ENCODE measurements at places on chromosomes 4 and X. TPM values are rescaled to one million over a fixed set of nuclear protein-coding genes. Genes with fewer than 3 reads are reported as not detected.

Gene CT45A5
- total RNA-seq = not detected

Gene IL2
- total RNA-seq = not detected

Gene MMAA
- total RNA-seq = 10.1 TPM

Gene DGAT2L6
- total RNA-seq = not detected

Gene CWH43
- total RNA-seq = not detected

Gene HSFX1
- 1.2 TPM for total RNA-seq

Gene GPR173
- total RNA-seq = 3.6 TPM

Gene MAP3K15
- total RNA-seq = 0.41 TPM

Gene ZFP92
- total RNA-seq = 2.8 TPM

Gene FAM236A
- not detected for total RNA-seq

Gene STS
- total RNA-seq = 33.8 TPM

DNA sequence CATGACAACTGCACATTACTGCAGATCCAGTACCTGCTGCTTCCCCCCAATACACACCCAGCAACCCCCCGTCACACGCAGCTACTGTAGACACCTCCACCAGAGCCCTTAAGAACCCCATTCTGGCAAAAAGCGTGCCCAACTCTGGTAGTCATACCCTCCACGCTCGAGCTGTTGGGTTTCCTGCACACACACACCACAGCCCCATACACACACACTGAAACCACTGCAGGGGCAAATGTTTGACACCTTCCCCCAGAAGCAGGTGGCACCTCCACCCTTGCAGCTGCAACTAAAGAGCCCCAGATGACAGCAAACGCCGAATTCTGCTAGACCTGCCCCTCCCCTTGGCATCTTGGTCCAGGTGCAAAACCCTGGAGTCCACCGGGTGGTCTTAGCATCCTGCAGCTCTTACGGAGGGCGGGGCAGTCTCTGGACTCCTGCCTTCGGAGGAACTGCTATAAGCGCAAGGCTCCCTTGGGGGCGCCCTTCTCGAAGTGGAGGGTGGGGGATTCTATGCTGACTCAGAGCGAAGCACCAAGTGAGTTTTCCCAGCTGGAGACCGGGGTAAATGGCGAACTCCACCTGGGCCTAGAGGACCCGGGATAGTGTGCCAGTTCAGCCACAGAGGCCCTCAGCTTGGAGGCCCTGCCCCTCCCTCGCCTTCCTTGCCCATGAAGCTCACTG lies 1.5 kb downstream of the FRMPD3 start:
- no peaks in the 10 kb centered on the region for H3K4me1 ChIP-seq
- peaks cover 63% of the 10 kb centered on the region for H3K27me3 ChIP-seq
- no peak overlapping the region for H3K4me3 ChIP-seq
- no peaks in the 10 kb centered on the region for H3K36me3 ChIP-seq

GRCh38 chr4:14767142-14767541 lies 235.1 kb upstream of the CPEB2 start:
- no peak overlapping the region for H3K27ac ChIP-seq
- H3K27me3 ChIP-seq = no peaks in the 10 kb centered on the region
- DNase-seq = no peak
- no peaks in the 10 kb centered on the region for H3K4me1 ChIP-seq

- no peaks in the 10 kb centered on the region for H3K36me3 ChIP-seq
- H3K27me3 ChIP-seq = peaks cover 6% of the 10 kb centered on the region
- no peak overlapping the region for H3K27ac ChIP-seq
- H3K4me3 ChIP-seq = no peak overlapping the region
Observed at GRCh38 chr4:2432991-2433530, 14.3 kb downstream of the CFAP99 start.

GRCh38 chrX:141879616-141880015 lies 24.1 kb upstream of the MAGEC1 start:
- no peaks in the 10 kb centered on the region for H3K36me3 ChIP-seq
- no peaks in the 10 kb centered on the region for H3K27me3 ChIP-seq
- DNase-seq = no peak
- H3K27ac ChIP-seq = no peak overlapping the region

- H3K27me3 ChIP-seq = no peaks in the 10 kb centered on the region
- no peaks in the 10 kb centered on the region for H3K36me3 ChIP-seq
Observed at GRCh38 chr4:57065730-57066482, 44.3 kb downstream of the IGFBP7 start.

- peaks cover 4% of the 10 kb centered on the region for H3K4me1 ChIP-seq
- no peak overlapping the region for H3K27ac ChIP-seq
- no peaks in the 10 kb centered on the region for H3K27me3 ChIP-seq
Observed at GRCh38 chr4:15042529-15043167, 40.4 kb downstream of the CPEB2 start.

GRCh38 chrX:54030329-54030728 lies 13.9 kb downstream of the PHF8 start:
- H3K4me1 ChIP-seq = no peaks in the 10 kb centered on the region
- DNase-seq = no peak
- no peaks in the 10 kb centered on the region for H3K27me3 ChIP-seq
- H3K4me3 ChIP-seq = no peak overlapping the region
- peaks cover 59% of the 10 kb centered on the region for H3K36me3 ChIP-seq

DNA sequence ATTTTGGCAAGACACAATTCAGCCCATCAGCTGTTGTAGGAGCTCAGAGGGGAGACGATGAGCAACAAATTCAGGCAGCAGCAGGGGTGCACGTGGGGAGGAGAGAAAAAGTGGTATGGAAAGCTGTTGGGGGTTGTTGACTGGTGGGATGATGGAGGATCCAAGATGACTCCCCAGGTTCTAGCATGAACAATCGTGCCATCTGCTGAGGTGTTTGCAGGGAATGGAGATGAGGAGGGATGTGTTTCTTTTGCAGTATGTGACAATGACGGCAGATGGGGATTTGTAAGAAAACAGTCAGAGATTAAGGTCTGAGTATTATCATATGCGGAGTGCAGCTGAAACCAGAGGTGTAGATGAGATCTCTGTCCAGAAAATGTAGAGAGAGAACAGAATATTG lies 63.3 kb downstream of the SEL1L3 start:
- H3K27me3 ChIP-seq = no peaks in the 10 kb centered on the region
- no peaks in the 10 kb centered on the region for H3K4me1 ChIP-seq
- no peak overlapping the region for H3K27ac ChIP-seq
- peaks cover 63% of the 10 kb centered on the region for H3K36me3 ChIP-seq

GRCh38 chrX:12443534-12444098 lies 305.3 kb downstream of the FRMPD4 start:
- H3K27me3 ChIP-seq = no peaks in the 10 kb centered on the region
- no peak for DNase-seq
- H3K4me1 ChIP-seq = no peaks in the 10 kb centered on the region
- H3K4me3 ChIP-seq = no peak overlapping the region
- H3K36me3 ChIP-seq = no peaks in the 10 kb centered on the region

- no peak overlapping the region for H3K27ac ChIP-seq
- DNase-seq = no peak
Observed at GRCh38 chr4:173516621-173517524, 13.2 kb downstream of the HAND2 start.

DNA sequence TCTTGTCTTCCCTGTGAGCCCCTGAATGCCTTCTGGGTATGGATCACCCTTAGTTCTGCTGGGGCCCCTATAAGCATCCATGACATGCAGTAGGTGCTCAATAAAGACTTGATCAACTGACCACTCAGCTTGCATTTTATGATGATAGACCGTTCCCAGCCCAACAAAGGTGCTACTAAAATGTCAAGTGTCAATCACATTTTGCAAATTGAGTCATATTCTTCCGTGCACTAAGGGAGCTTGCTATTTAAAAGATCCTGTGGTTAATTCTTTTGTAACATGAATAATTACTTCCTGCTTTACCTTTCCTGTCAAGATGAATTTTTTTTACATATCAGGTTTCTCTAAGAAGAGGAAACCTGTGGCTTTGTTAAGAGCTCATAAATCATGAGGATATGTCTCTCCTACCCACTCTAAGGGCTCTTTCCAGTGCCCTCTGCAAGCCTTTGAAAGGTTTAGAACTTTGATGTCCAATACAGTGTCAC lies 47.6 kb downstream of the SH3KBP1 start:
- no peaks in the 10 kb centered on the region for H3K4me1 ChIP-seq
- no peak overlapping the region for H3K27ac ChIP-seq
- no peaks in the 10 kb centered on the region for H3K36me3 ChIP-seq
- no peaks in the 10 kb centered on the region for H3K27me3 ChIP-seq
- no peak for DNase-seq

GRCh38 chrX:12770440-12770839 lies 20.8 kb upstream of the PRPS2 start:
- H3K36me3 ChIP-seq = no peaks in the 10 kb centered on the region
- no peak overlapping the region for H3K4me3 ChIP-seq
- peak; percentile 24 for DNase-seq
- H3K27ac ChIP-seq = no peak overlapping the region
- H3K4me1 ChIP-seq = no peaks in the 10 kb centered on the region

- no peaks in the 10 kb centered on the region for H3K27me3 ChIP-seq
- no peak overlapping the region for H3K4me3 ChIP-seq
- H3K27ac ChIP-seq = no peak overlapping the region
- H3K36me3 ChIP-seq = no peaks in the 10 kb centered on the region
- no peak for DNase-seq
Observed at GRCh38 chr4:182113779-182114178, 129.4 kb upstream of the TENM3 start.

DNA sequence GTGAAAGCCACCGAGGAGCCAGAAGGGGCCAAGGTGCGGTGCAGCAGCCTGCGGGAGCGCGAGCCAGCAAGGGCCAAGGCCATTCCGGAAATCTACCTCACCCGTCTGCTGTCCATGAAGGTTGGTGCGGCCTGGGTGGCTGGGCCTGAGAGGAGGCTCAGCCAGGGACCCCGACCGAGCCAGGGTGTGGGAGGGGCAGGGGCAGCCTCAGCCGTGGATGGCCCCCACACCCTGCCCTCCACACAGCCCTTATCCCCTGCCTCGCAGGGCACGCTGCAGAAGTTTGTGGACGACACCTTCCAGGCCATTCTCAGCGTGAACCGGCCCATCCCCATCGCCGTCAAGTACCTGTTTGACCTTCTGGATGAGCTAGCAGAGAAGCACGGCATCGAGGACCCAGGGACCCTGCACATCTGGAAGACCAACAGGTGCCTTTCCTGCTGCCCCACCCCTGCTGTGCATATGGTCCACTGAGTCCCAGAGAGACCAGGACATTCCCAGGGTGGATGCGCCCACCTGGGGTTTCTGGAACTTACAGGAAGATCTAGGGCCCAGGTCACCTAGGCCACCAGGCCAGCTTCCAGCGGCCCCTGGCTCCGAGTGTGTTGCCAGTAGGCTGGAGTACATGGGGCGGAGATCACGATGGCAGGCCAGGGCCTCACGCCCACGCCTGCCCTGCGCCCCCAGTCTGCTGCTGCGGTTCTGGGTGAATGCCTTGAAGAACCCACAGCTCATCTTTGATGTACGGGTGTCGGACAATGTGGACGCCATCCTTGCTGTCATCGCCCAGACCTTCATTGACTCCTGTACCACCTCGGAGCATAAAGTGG lies 3.4 kb upstream of the SRPK3 start:
- H3K27me3 ChIP-seq = peaks cover 37% of the 10 kb centered on the region
- H3K4me1 ChIP-seq = no peaks in the 10 kb centered on the region
- peak; percentile 21 for DNase-seq
- no peaks in the 10 kb centered on the region for H3K36me3 ChIP-seq
- no peak overlapping the region for H3K4me3 ChIP-seq

DNA sequence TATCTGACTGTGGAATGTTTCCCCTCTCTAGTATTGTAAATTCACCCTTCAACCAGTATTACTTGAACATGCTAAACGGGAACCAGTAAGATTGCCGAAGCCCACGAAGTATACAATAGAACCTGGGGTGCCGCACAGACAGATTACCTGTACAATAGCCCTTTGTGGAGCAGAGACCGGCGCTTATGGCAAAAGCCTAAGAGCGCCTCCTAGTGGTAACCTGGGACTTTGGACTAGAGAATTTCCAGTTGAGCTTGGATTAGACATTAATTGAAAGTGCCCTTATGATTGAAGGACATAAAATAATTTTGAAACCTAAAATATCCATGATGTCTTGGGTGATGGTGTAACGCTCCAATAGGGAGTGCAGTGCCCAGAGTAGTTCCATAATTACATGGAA lies 14.1 kb downstream of the ZNF157 start:
- H3K4me3 ChIP-seq = no peak overlapping the region
- no peaks in the 10 kb centered on the region for H3K36me3 ChIP-seq
- no peak overlapping the region for H3K27ac ChIP-seq

- H3K4me1 ChIP-seq = no peaks in the 10 kb centered on the region
- no peak overlapping the region for H3K27ac ChIP-seq
- peak; percentile 13 for DNase-seq
- peaks cover 4% of the 10 kb centered on the region for H3K27me3 ChIP-seq
- H3K4me3 ChIP-seq = no peak overlapping the region
Observed at GRCh38 chrX:17369309-17369708, 5.7 kb upstream of the NHS start.

- no peak overlapping the region for H3K27ac ChIP-seq
- H3K4me1 ChIP-seq = no peaks in the 10 kb centered on the region
- H3K27me3 ChIP-seq = no peaks in the 10 kb centered on the region
- no peak overlapping the region for H3K4me3 ChIP-seq
- no peaks in the 10 kb centered on the region for H3K36me3 ChIP-seq
Observed at GRCh38 chr4:73383452-73383851, 20.6 kb upstream of the ALB start.

DNA sequence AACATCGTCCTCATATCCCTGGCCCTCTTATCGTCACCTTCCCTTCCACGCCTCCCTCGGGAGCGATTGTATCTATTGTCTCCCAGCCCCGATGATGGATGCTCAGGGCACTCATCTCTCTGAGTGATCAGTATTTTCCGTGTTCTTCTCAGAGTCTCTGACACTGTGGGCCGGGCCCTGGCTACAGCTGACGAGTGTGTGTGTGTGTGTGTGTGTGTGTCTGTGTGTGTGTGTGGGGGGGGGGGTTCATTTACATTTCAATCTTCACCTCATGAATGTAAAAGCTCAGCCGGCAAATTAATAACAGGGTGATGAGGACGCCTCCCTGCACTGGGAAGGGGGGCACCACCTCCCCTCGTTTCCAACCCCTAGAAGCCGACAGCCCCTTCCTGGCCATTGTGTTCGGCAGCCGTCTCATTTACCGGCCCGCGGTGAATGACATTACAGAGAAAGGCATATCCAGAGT lies 159.5 kb downstream of the SHOX start:
- peaks cover 76% of the 10 kb centered on the region for H3K27me3 ChIP-seq
- H3K27ac ChIP-seq = no peak overlapping the region
- DNase-seq = no peak
- no peak overlapping the region for H3K4me3 ChIP-seq
- H3K36me3 ChIP-seq = no peaks in the 10 kb centered on the region

GRCh38 chrX:37785569-37785968 lies 5.7 kb downstream of the CYBB start:
- no peak for DNase-seq
- H3K4me3 ChIP-seq = no peak overlapping the region
- H3K27me3 ChIP-seq = no peaks in the 10 kb centered on the region
- H3K27ac ChIP-seq = no peak overlapping the region
- H3K4me1 ChIP-seq = peaks cover 9% of the 10 kb centered on the region
